ENCODE measurements at places on chromosomes 1 and 21. TPM values are rescaled to one million over a fixed set of nuclear protein-coding genes. Genes with fewer than 3 reads are reported as not detected.

DNA sequence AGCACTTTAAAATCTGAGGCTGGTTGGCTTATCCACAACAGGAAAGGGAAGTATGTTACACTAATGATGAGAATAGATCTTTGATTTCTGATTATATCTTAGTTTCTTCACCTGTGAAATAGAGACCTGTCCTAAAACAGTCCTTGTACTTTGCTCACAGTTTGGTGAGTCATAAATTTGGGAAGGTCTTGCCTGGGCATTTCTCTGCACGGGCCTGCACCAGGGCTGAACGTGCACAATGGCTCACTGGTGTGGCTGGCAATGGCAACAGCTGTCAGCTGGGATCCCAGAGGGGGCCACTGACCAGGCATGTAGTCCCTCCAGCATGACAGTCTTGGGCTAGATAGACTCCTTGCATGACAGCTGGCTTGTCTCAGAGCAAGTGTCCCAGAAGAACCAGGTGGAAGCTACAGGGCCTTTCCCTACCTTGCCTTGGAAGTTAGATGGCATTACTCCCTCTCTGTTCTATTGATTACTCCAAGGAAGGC is 367.4 kb downstream of the DISC1 start:
- no peaks in the 10 kb centered on the region for H3K36me3 ChIP-seq
- H3K4me1 ChIP-seq, result peaks cover 10% of the 10 kb centered on the region
- no peak overlapping the region for H3K27ac ChIP-seq
- DNase-seq, result no peak

GRCh38 chr1:218488986-218489385 is 143.8 kb downstream of the TGFB2 start:
- H3K4me1 ChIP-seq, result peaks cover 37% of the 10 kb centered on the region
- no peak overlapping the region for H3K4me3 ChIP-seq
- no peaks in the 10 kb centered on the region for H3K36me3 ChIP-seq

DNA sequence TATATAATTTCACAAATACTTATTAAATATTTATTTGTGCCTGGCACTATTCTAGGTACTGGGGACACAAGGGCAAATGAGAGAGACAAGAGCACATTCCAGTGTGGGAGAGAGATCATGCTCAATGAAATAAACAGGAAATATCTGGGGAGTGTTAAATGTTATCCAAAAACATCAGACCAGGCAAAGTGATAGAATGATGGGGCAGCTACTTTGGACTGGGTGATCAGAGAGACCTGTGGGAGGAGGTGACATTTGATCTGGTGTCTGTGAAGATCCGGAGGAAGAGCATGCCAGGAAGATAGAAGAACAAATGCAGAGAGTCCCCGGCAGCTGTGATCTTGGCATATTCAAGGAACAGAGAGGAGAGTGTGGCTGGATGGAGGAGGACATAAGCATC is 27.5 kb upstream of the GNG12 start:
- H3K27me3 ChIP-seq, result no peaks in the 10 kb centered on the region
- no peak overlapping the region for H3K4me3 ChIP-seq
- H3K27ac ChIP-seq, result no peak overlapping the region
- no peak for DNase-seq
- peaks cover 5% of the 10 kb centered on the region for H3K4me1 ChIP-seq

The OR10X1 gene
- total RNA-seq, result not detected

Data from chondrocyte (in vitro differentiated cells).